Activated CD4-positive, CD25-positive, alpha-beta regulatory T cell treated with anti-CD3 and anti-CD28 coated beads, Interleukin-2, amount 50 U/mL, for 24 hours (primary cell): ENCODE measurements at places on chromosomes 1 and 21.

DNA sequence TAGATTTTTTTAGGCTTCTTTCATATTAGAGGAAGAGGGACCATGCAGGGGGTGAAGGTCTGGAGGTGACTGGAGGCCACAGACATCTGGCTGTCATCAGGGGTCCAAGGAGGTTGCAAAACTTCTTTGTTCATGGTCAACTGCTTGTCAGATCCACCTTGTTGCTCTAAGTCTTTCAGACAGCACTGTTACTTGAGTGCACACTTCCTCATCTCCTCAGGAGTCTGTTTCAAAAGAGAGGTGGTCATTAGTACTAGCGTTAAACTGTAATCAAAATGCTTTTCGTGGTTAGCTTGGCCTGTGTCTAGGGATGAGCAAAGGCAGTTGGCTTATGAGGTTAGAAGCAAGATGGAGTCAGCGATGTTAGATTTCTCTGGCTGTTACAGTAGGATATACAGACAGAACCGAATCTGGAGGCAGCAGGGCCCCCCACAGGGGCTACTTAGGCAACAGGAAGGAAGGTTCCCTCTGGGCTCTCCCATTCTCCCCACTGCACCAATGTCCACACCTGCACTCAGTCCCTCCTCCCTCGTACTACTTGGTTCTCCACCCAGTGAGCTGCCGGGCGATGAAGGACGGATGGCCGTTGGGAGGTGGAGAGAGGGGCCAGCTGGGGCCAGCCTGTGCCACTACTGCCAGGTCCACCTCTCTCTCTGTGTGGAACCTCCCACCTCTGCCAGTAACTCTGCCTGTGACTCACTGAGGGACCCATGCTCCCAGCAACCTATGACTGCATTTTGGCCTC, 57.2 kb downstream of the TOR1AIP2 start:
- no peak for ATAC-seq

DNA sequence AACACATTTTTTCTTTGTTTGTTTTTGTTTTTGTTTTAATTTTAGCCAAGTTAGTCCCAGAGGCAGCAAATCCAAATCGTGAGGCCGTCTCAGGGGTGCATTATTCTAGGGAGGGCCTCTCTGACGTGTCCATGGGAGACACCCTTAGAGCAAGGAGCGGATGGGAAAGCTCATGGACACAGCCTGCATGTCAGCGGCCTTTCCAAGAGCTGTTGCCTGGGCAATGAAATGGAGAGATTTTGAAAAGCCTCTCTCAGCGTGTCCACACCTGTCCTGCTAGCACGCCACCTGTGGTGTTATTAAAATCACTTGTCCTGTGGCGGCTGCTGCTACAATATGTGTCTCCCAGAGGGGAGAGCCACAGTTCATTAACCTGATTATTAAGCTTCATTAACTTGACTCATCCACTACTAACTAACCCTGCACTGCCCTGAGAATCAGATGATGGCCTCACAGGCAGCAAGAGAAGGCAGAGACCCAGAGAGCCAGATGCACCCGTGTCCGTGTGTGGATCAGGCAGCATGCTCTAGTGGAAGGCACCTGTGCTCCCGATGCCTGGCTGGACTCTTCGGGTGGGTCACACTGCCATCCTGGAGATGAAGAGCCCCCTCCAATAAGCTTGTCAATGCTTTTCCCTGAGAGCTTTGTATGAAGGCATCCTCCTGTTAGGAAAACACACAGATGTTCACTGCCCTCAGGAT, 133.3 kb downstream of the PGBD5 start:
- ATAC-seq, result no peak

DNA sequence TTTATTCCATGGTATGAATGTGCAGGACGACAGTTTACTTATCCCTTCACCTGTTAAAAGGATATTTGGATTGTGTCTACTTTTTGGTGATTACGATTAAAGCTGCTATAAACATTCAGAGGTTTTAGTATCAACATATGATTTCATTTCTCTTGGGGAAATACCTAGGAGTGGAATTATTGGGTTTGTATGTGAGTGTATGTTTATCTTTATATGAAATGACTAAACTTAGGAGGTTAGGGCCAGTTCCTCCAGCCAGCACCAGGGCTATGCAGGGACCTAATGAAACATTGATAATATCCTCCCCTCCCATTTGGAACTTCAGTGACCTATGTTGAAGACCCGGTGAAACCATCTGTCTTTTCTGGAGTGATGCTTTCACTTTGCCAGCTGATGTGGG, 13.8 kb downstream of the TMEM51 start:
- ATAC-seq, result no peak

GRCh38 chr21:29418813-29419212, 120.1 kb downstream of the BACH1 start:
- ATAC-seq, result no peak

GRCh38 chr1:244076740-244077139, 25.7 kb downstream of the ZBTB18 start:
- ATAC-seq, result no peak
